ENCODE measurements at places on chromosomes 7 and 10.
A peak's percentile ranks its signal among the peaks of the same experiment; 100 is the strongest.

GRCh38 chr10:35723992-35724391 lies 81.9 kb upstream of the FZD8 start:
- no peak for DNase-seq

DNA sequence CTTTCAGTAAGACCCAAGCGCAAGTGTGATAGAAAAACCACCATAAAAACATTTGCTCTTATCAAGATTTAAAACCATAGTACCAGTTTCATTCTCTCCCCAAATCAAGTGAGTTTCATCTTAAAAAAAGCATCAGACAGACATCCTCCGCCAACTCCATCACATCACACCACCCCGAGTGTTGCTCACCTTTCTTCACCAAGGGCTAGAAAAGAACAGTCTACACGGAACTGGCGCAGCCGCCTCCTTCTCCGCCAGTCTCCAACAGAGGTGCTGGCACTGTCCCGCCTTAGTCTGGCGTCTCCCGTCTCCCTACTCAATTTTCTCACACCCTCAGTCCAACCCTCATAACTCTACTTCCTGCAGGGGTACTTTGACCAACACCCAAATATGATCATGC lies 46.9 kb upstream of the WIPI2 start:
- DNase-seq: peak; percentile 19

- no peak for DNase-seq
Observed at GRCh38 chr10:79293841-79294581, 53.3 kb upstream of the PPIF start.

DNA sequence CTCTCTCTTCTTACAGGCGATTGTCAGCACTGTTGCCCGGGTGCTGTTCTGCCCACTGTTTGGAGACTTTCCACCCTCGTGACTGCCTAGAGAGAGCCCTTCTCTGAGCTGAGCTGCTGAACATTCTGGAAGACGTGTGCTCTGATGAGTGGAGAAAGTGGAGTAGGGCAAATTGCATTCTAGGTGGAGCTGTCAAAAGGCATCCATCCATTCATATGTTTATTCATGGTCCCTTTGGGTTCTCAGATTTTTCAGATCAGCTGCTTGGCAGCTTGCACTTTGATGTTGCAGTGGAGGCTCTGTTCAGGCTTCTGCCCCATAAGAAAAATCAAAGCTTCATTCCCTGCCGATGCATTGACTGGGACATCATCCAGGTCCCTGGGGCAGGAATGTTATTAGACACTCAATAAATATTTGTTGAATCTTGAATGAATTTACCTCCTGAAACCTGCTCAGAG lies 120.7 kb upstream of the EEPD1 start:
- no peak for DNase-seq

DNA sequence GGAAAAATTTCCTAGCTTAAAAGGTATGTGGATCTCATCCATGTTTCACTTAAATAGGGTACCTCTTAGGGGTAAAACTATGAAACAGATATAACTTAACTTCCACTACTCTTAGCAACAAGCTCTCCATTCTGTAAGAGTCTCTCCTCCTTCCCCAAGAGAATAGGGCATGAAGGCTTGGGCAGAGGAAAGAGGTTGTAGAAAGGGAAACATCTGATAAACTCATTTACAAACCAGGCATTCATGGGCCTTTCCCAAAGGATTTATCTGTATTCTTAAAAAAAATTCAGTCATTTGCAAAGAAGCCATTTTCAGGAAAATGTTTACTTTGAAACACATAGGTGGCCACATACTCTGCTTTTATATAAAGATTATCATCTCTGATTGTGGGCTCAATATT lies 82.7 kb downstream of the SEMA3A start:
- DNase-seq: no peak

GRCh38 chr7:38385682-38386081 lies 112.2 kb upstream of the TARP start:
- DNase-seq: no peak

DNA sequence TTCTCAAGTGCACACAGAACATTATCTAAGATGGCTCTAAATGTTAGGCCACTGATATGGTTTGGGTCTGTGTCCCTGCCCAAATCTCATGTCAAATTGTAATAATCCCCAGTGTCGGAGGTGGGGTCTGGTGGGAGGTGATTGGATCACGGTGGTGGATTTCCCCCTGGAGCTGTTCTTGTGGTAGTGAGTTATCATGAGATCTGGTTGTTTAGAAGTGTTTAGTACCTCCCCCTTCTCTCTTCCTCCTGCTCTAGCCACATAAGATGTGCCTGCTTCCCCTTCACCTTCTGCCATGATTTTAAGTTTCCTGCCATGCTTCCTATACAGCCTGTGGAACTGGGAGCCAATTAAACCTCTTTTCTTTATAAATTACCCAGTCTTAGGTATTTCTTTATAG lies 11.2 kb upstream of the GSTK1 start:
- no peak for DNase-seq

GRCh38 chr7:129664029-129665012 lies 52.8 kb downstream of the NRF1 start:
- DNase-seq: no peak

DNA sequence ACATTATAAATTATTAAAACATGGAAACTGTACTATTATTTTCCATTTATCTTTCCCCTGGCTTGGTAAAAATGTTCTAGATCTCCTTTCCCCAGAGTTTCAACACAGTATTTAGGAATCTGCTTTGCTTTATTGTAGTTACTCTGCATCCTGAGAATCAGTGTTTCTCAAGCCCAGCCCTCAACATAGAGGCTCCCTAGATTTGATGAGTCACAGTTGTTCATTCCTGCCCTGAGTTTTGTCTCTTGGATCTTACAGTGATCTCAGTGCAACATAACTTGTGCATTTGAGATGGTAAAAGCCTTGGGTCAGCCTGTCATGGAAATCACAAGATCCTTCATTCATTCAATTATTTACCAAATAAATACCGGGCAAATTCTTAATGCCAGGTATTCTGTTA lies 63.0 kb downstream of the VAX1 start:
- DNase-seq: no peak

DNA sequence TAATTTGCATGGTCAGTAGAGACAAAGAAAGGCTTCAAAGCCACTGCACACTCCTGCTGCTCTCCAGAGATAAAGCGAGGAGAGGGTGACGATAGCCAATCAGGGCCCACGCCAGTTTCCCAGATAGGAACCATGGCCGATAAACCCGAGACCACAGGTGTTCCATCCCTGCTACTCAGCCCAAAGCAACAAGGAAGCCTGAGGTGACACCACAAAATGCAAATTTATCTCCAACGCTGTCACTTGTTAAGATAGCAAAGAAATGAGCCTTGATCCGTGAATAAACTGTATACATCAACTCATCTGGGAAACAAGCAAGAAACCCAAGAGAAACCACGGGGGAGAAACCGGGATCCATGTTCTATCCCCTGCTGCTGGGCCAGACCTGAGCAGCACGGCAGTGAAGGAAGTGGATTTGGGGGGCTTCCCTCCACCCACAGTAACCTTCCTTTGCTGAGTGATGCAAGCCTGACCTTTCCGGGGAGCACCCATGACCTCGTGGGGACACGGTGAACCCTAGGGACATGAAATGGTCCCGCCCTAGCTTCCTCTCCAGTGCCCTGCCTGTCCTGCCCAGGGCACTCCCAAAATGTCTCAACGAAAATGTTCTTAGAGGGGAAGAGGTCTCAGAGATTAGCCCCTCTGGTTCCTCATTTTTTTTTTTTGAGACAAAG lies 164.6 kb downstream of the PTPRN2 start:
- DNase-seq: no peak

GRCh38 chr7:69217516-69218350 lies 380.5 kb upstream of the AUTS2 start:
- no peak for DNase-seq

GRCh38 chr7:30863706-30864035 lies 48.0 kb upstream of the AQP1 start:
- no peak for DNase-seq

DNA sequence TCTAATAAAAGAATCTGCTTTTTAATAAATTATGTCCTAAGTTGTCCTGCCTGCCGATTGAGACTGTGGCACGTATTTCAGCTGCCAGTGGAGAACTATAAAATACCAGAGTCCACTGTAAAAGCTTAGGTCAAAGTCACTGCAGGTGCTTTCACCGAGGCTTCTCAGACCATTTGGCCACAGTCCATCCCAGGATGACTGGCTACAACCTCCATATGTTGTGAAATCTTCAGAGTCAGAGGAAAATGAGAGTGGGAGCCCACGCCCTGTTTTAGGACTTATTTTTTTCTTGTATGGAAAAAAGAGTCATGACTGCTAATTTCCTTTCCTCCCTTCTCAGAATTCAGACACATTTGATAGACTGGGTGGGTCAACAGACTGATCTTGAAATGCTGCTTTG lies 182.9 kb downstream of the ANK3 start:
- no peak for DNase-seq

DNA sequence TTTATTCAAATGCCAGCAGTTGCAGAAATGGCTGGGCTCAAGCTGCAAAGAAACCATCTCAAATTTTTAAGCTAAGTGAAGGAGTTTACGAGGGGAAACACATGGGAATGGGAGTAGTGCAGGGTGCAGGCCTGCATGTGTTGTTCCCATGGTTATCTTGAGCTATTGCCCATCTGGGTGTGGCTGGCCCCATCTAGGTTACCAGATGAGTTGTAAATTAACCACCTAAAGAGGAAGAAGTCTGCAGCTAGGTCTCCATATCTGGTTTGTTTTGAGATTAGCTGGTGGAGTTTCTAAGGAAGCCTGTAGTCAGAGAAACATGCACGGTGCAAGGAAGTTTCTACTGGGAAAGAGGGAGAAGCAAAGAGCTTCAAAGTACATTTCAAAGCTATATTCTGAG lies 23.3 kb upstream of the STEAP2 start:
- DNase-seq: no peak

DNA sequence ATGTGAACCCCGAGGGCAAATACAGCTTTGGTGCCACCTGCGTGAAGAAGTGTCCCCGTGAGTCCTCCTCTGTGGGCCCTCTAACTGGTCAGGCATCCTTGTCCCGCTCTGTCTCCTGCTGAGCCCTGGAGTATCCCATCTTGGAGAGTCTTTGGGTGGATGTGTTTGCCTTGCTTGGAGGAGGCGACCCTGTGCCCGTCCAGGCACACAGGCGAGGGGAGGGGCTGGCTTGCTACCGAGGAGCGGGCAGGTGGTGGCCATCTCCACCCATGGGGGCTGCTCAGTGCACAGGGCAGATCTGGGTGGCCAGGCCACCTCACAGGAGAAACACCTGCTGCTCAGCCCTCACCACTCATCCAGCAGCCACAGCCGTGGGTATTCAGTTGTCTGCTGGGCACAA lies 135.3 kb downstream of the EGFR start:
- DNase-seq: no peak

GRCh38 chr10:129774736-129775401 lies 189.2 kb downstream of the EBF3 start:
- DNase-seq: no peak

DNA sequence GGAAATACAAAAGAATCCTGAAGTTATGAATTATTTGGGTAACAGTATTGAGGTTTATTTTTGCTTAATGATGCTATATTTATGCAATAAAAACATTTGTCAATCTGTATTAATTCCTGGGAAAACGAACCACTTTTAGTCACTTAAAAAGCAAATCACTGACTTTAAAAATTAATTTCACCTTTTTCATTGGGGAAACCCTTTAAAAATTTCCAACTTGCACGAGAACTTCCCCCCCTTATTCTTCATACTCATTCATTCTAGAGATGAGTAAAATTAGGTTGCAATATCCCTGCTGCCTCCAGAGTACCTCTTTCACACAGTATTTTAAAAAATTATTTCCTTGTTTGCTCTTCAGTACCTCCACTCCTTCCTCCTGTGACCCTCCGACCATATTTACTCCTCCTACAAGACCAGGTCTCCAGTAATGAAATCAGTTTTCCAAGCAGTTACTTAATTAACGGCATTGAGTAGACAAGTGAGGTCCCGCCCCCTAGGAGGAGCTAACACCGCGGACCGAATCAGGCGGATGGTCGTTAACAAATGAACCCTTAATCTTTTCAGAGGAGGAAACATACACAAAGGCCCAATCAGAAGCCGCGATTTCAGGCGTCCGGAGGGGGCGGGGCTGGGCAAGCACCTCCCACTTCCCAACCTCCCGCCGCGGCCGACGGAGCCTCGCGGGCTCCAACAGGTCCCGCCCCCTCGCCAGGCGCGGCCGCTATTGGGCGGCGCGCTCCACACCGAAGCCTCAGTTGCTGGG lies 465 bp upstream of the TRIM24 start:
- peak; percentile 96 for DNase-seq

DNA sequence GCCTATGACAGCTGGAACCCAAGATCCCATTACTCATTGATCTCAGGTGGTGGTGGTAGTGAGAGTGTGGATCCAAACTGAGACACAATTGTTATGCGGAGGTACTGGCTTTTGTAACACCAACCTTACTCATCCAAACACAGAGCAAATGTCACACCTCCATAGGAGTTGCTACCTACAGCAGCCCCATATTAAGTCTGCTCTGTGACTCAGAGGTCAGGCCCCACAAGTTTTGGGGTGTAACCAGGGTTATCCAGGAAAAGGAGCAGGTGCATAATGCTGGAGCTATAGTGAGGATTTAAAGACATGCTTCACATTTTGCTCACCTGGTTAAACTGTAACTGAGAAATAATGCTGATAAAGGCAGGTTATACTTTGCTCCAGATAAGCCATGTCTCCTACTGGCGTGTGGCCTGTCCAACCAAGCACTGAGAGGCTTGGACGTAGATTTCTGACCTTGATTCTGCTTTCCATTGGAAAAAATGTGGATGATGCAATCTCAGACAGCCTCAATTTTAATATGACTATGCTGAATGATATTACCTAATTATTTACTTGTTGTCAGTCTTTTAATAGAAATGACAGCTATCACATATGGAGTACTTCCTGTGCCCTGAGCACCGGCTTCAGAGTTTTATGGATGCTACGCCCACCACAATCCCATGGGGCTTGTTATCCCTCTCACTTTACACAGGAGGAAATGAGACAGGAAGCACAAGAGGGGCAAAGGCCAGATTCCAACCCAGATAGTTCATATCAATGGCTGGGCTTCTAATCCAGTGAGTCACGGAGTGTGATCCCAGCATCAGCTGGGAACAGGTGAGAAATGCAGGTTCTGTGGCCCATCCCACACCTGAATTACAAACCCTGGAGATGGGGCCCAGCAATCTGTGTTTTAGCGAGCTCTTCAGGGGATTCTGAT lies 181.3 kb downstream of the CHN2 start:
- no peak for DNase-seq

DNA sequence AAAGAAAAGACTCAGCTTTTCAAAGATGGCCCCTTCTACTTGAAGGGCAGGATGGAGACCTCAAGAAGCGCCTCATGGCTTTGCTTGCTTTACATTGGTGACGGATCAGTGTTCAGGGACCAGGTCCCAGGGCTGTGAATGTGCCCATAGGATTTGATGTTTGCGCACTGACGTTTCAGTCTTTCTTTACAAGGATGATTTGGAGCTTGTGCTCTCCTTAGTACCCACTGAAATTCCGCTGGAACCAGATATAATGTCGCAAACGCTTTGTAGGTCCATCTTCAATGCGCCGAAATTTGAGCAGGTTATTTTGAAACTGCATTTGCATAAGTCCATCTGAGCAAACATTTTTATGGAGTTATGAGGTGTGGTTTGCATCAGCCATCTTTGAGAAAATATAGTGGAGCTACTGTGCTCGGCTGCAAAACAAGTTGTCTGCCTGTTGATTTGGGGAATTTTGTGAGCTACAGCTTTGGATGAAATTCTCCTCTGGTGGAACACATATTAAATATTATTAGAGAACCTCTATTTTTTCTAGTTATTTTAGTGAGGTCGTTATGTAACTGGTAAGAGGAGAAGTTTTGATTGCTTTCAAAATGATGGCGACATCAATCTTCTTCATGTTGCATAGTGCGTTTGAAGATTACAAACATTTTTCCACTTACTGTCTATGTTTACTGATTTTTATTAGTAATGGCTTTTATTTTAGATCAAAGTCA lies 2.4 kb downstream of the RBM20 start:
- no peak for DNase-seq

All from activated T-cell treated with anti-CD3 and anti-CD28 coated beads for 48 hours (primary cell).